ENCODE measurements at places on chromosomes 5 and 9.

GRCh38 chr9:112623198-112623597 is 94.7 kb downstream of the INIP start:
- no peak for DNase-seq

DNA sequence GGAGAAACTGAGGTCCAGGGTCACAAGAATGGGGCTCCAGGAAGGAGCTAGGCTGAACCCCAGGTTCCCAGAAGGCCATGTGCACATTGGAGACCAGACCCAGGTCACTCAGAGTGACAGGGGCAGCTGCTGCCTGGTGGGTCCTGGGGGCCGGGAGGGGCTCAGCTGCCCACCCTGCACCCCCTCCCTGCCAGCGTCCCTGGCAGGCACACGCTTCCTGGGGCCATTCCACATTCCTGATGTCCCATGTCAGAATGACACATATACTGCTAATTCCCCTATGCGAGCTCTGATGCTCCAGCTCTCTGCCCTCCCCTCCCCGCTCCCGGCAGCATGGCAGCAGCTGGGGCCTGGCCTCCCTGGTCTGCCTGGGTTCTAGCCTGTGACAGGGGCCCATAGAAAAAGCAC is 14.0 kb downstream of the FGFR4 start:
- DNase-seq: no peak

DNA sequence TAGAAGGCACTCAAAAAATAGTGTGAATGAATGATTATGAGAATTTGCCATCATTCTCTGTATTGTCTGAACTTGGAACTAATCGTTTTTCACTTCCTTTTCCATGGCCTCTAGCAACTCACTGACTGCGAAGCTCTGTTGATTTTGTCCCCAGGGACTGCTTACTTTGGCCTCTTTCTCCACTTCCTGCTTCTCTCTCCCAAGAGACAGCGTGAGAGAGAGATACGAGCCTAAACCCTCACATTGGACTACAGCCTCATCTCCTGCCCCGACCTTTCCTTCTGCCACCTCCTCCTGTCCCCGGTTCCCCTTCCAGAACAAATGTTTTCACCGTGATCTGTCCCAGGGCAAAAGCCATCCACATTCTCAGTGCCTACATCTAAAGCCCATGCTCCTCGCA is 300.8 kb upstream of the PANK3 start:
- no peak for DNase-seq

GRCh38 chr5:108548684-108549596 is 167.0 kb upstream of the FBXL17 start:
- DNase-seq: no peak

- no peak for DNase-seq
Observed at GRCh38 chr9:83166372-83166771, 103.4 kb upstream of the RASEF start.

- no peak for DNase-seq
Observed at GRCh38 chr5:155954701-155955445, 372.1 kb upstream of the SGCD start.

DNA sequence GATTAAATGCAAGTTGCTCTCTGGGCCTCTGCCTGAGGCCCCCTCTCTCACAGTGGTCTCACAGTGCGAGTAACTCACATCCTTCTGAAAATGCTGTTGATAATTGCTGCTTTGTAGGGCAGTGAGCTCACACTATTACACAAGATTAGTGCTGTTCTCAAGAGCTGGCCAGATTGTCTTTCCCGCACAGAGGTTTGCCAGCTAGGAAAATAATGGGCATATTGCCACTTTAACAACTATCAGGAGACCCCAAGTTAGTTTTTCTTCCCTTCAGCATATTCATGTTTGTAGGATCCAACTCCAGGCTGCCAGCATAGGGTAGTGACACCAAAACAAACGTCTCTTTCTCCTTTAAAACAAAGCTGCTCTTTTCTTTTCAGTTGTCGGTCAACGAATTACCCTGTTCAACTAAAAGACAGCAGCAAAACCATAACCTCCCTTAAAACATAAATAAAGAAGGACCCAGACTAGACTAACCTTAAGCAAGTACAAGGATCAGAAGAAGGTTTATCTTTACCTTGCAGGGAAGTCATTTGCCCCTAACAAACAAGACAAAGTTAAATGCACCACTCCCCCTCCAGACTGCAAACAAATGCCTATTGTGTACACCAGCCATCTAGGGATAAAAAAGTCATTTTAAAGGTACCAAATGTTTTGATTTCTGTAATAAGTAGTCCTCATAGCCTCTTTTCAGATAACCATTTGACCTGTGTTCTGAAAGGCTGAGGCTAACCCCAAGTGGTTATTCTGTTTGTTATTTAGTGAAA is 91.4 kb downstream of the VCAN start:
- no peak for DNase-seq

DNA sequence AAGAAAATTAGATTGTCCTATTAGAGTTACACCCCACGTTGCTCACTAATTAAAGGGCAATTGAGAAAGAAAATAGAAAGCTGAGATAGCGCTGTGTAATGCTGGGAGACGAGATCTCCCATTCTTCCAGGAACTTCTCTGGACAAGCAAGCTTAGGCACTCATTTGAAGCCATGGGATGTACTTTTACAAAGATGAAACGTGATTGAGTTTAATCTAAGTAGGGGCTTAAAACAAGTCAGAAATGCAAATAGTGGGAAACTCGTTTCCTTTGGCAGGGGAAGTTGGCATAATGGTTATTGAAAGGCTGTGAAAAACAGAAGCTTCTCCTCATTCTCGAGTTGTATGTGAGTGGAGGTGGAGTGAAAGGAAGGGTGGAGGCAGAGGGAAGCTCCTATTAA is 3.7 kb downstream of the PRDM6 start:
- DNase-seq: no peak

DNA sequence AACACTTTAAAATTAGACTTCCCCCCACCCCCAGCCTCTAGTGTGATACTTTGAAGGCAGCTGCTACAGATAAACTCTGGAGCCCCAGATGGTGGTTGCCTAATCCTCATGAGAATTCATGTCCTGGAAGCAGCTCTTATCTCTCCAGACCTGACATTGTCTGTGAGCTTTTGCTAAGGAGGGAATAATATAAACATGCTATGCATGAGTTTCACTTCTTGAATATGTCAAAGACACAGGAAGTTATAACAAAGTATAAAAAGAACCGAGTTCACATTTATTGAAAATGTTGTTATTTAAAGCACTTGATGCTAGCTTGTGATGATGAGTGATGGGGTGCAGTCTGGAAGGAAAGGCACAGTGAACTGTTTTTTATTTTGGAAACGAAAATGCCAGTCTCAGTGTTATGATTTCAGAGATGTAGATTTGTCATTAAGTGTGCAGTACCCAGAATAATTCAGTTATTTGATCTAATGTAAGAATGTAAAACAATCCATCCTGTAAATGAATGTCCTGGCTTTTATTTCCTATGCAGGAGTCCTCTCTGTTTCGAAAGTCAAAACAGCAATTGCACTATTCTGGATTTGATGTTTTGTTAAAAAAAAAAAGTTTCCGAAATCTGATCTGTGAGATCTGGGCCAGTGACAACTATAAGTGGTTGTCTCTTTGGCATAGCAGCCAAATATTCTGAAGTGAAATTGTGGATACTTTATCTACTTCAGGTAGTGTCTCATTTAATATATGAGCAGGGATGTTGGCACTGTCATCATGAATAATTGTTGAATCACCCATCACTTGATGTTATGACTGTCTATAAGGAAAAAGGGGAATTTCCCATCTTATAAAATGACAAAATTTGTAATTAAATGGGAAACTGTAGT is 77.0 kb downstream of the ZCCHC7 start:
- DNase-seq: no peak

- no peak for DNase-seq
Observed at GRCh38 chr9:85536076-85536475, 205.7 kb downstream of the AGTPBP1 start.

DNA sequence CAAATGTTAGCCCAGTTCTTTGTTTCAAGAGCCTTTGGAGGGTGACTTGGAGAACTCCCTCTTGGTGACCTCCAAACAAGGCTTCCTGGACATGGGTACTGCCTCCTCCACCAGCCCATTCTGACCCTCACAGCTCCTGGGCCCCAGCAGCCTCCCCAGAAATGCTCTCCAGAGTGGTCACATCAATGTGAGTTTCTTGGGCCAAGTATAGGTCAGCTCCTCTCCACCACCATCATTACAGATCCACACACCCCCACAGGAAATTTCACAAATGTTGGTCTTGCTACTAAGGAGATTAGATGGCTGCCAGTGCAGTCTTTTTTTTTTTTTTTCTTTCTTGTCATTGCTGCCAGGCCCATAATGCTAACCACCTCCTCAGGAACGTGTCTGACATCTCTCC is 410.7 kb downstream of the DTWD2 start:
- no peak for DNase-seq

- DNase-seq: no peak
Observed at GRCh38 chr9:17669206-17669605, 90.3 kb downstream of the SH3GL2 start.

- DNase-seq: no peak
Observed at GRCh38 chr5:74934949-74935751, 69.0 kb upstream of the FAM169A start.

DNA sequence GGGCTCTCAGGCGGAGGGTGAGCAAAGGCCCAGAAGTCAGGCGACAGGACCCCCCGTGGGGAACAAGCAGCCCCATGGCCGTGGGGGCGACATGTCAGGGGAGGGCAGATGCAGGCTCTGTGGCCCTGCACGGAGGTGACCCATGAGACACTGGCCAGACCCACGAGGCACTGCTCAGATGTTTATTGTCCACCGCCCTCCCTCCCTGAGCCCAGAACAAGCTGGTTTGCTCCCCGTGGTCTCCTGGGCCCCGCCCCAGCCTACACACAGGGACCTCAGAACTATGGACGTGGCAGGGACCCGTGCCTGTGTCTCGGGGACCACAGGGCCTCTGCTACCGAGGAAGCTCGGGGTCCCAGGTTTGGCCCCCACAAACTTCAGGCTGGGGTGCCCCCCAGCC is 1.9 kb downstream of the FUT7 start:
- no peak for DNase-seq

DNA sequence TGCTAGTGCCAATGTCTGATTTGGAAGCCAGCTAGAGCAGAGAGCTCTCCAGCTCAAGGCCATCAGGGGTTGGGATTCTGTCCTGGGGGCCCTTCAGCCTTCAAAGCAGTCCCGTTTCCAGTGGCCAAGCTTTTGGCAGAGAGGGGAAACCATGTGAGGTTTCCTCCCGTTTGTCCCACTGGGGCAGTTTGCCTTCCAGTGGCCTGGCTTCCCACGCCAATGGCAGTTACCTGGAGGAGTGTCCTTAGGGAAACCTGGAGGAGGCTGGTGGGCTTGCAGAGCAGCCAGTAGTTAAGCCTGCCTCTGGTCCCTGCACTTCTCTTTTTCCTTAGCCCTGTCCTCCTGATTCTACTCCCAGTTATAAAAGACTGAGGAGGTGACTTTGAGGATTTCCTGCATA is 37.7 kb downstream of the FGD3 start:
- DNase-seq: no peak

DNA sequence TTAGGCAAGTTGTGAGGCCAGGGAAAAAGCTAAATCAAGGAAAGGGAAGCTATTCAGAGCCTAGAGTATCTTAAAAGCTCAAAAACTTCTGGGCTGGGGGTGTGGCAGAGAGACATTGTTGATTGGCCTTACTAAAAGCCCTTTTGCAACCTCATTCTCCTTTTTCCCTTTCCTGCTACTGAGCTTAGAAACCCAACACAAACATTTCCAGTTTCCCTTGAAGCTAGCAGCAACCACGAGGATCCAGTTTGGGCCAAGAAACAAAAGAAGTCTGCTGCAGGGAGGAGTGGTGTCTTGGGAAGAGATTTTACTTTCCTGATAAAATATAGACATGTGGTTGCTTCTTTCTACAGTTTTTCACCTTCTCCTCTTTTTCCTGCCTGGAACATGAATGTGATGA is 135.5 kb upstream of the KLF9 start:
- no peak for DNase-seq

DNA sequence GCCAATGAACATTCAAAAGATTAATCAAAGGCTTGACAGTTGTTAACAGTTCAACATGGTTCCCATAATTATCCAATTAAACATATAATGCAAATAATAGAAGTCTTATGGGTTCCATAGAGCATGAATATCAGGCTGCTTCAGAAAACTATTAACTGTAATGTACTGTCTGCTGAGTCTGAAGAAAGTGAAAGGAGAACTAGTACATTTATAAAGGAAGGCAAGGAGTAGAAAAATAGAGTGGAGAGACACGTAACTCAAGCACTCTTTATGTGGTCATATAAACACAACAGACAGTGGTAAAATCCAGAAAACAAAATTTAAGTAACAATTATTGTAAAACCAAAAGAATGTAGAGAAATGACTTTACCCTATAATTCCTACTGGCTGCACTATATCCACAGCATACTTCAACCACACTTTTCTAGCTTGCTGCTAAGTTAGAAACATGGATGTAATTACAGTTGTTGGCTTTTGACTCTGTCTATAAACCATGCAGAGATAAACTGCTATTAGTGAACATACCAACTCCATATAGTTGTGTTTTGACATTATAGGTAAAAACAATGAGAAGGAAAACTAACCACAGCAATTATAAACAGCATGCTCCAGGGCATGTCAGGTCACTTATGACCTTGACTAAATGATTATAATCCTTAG is 32.7 kb downstream of the NFIB start:
- DNase-seq: no peak

DNA sequence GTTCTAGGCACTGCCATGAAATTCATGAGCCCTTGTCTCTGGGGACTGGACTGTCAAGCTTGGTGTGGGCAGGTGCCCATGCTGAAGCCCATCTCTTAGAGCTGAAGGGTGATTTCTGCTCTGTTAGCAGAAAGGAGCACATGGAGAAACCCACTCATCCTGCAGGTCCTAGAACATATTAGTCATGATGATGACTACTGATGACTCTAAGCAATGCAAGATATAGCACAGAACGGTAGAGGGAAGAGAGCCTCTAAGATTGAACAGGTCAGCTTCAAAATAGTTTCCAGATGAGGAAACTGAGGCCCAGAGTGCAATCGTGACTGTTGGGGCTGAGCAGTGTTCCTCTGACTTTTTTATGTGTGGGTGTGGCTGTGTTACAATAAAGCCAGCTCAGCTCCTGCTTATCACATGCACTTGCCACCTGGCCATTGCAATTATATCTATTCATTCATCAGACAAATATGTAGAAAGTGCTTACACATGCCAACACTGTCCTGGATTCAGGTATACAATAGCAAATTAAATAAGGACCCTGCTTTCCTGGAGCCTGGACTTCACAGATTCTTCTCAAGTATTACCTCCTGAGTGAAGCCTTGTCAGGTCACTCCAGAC is 140.2 kb upstream of the BRINP1 start:
- DNase-seq: no peak

- DNase-seq: no peak
Observed at GRCh38 chr5:65413822-65414221, 67.9 kb downstream of the ADAMTS6 start.

- DNase-seq: no peak
Observed at GRCh38 chr9:135963338-135963737, 2.2 kb upstream of the UBAC1 start.

DNA sequence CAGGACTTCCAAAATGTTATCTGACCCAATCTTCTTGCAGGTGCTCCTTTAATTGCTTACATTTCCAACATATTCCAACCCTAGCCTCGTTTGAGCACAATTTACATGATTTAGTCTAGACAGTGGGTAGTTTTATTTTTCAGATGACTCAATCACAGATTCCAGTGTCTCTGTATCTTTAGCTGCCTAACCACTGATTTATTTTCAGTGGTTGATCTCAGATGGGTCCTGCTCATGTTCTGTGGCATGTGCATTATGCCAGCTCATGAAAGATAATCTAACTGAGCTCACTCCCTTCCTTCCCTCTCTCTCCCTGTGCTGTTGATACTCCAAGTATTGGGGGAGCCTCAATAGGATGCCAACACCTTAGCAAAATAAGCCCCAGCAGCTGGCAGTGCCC is 106.1 kb upstream of the ICE1 start:
- DNase-seq: no peak

Data from cardiac septum (tissue), 1 donor.